Calu3 (cell line): ENCODE measurements at places on chromosomes 3 and 15. TPM values are rescaled to one million over a fixed set of nuclear protein-coding genes. Genes with fewer than 3 reads are reported as not detected.

- peak; percentile 79 for DNase-seq
- no peaks in the 10 kb centered on the region for H3K4me1 ChIP-seq
- H3K4me3 ChIP-seq: no peak overlapping the region
- no peaks in the 10 kb centered on the region for H3K36me3 ChIP-seq
Measured at GRCh38 chr3:134754768-134755559, 40.1 kb upstream of the EPHB1 start.

- peaks cover 17% of the 10 kb centered on the region for H3K4me1 ChIP-seq
- no peak overlapping the region for H3K27ac ChIP-seq
- no peaks in the 10 kb centered on the region for H3K27me3 ChIP-seq
- peak; percentile 73 for DNase-seq
- no peak overlapping the region for H3K4me3 ChIP-seq
Measured at GRCh38 chr3:176872771-176873209, 324.5 kb downstream of the TBL1XR1 start.

DNA sequence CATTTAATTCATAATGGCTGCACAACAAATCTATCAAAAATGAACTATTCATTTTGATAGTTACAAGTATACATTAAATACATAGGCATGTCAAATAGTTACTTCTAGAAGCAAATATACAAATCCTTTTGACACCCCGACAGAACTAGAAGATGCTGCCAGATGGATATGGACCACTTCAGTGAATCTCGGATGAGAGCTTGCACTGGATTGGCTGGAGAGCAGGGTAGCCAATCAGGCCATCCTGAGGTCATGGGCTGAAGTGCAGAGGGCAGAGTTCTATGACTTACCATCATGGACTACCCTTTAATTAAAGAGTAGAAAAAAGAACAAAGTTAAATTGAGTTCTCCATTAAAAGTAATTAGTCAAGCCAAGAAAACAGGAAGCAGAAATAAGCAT is 8.3 kb downstream of the CCNL1 start:
- H3K27me3 ChIP-seq: no peaks in the 10 kb centered on the region
- peaks cover 100% of the 10 kb centered on the region for H3K36me3 ChIP-seq
- peaks cover 62% of the 10 kb centered on the region for H3K4me1 ChIP-seq

GRCh38 chr3:158845765-158846350 is 44.0 kb downstream of the MFSD1 start:
- H3K27me3 ChIP-seq: no peaks in the 10 kb centered on the region
- peak; percentile 65 for DNase-seq
- no peaks in the 10 kb centered on the region for H3K36me3 ChIP-seq

DNA sequence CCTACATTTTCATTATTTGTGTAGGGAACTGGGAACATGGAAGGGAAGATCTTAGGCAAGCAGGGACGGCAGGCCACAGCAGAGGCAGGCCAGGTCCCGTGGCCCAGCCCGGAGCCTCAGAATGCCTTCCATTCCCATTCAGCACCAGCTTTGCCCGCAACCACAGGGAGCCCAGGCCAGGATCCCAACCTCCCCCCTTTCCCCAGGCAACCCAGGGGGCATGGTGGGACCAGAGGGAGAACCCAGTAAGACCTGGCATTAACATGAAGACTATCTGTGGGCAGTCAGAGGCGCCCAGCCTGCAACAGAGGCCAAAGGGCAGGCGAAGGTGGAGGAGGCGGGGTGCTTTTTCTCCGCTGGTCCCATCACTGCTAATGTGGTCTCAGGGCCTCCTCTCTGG is 135.6 kb downstream of the TPRA1 start:
- peaks cover 88% of the 10 kb centered on the region for H3K27me3 ChIP-seq
- no peak for DNase-seq

DNA sequence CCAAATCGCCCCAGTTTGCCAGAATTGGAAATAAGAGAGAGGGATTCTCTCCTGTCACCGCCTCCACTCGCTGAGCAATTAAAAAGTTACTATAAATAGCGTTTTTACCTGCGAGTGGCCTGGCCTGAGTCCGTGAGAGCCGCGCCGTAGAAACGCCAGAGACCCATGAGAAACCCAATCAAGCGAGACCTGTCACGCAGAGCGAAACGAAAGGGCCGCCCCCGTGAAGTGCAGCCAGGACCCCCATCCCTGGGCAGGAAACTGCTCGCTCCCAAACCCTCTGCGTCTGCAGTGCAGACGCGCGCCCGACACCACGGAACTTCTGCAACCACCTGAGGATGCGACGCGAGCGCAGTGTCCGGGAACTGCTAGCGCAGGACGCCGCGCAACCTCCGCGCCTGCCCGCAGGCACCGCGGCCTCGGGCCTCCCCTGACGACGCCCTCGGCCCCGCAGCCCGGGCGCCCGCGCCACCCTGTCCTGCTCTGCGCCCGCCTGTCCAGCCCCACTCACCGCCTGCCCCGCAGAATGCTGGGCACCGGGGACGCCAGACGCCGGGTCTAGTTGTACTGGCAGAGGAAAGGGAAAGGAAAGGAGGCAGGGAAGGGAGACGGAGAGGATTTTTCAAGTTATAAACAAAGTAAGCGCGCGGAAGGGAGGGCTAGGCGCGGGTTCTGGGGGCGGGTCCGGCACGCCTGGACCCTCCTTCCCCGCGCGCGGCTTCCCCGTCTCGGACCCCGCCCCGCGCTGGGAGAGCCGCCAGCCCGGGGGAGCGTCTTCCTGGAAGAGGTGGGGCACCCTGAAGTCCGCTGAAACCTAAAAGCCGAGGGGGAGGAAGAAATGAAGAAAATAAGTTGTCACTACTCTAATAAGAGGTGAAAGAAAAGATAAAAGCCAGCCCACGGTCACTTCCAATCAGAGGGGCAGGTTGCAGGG is at the start of gene PLSCR4:
TSS of gene PLSCR4 (minus strand) at position 657 of the 934 bp plus-strand sequence. CDS start 29,034 bp downstream, outside the sequence.
- peak; percentile 77 for DNase-seq
- H3K27me3 ChIP-seq: no peaks in the 10 kb centered on the region
- peak within 1 kb of the TSS; percentile 91 for H3K4me3 ChIP-seq
- H3K4me1 ChIP-seq: no peaks in the 10 kb centered on the region

DNA sequence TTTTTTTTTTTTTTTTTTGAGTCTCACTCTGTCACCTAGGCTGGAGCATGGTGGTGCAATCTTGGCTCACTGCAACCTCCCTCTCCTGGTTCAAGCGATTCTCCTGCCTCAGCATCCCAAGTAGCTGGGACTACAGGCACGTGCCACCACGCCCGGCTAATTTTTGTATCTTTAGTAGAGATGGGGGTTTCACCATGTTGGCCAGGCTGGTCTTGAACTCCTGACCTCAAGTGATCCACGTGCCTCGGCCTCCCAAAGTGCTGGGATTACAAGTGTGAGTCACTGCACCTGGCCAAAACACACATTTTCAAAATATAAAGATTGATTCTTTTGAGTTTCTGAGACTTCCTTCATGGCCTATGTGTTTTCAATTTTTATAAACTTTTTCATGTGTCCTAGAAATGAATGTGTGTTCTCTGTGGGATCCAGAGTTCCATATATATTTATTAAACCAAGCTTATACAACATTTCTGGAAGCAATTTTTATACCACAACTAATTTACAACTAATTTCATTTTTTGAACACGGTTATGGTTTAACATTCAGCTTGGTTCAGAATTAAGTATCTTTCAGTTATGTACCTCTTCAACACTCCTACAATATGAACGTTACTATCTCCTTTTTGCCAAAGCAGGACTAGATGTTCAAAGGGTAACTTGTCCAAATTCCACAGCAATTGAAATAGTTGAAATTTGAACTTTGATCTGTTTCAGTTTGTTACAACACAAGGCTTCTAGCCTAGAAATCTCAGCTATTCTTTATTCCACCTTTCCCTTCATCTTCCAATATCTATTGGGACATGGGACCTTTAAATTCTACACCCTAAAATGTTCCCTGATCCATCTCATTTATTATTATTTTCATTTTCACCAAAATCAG is 1.5 kb downstream of the ACAD11 start:
- H3K27ac ChIP-seq: peak overlapping the region; percentile 89
- DNase-seq: no peak
- H3K27me3 ChIP-seq: no peaks in the 10 kb centered on the region
- peak overlapping the region; percentile 97 for H3K4me3 ChIP-seq
- H3K36me3 ChIP-seq: peaks cover 27% of the 10 kb centered on the region

GRCh38 chr3:45715945-45716344 is 26.7 kb downstream of the SACM1L start:
- H3K27me3 ChIP-seq: no peaks in the 10 kb centered on the region
- H3K4me3 ChIP-seq: no peak overlapping the region
- H3K36me3 ChIP-seq: peaks cover 15% of the 10 kb centered on the region
- no peak overlapping the region for H3K27ac ChIP-seq
- DNase-seq: no peak

The BCL6 gene
- 28.3 and 35.1 TPM in 2 replicates for total RNA-seq

DNA sequence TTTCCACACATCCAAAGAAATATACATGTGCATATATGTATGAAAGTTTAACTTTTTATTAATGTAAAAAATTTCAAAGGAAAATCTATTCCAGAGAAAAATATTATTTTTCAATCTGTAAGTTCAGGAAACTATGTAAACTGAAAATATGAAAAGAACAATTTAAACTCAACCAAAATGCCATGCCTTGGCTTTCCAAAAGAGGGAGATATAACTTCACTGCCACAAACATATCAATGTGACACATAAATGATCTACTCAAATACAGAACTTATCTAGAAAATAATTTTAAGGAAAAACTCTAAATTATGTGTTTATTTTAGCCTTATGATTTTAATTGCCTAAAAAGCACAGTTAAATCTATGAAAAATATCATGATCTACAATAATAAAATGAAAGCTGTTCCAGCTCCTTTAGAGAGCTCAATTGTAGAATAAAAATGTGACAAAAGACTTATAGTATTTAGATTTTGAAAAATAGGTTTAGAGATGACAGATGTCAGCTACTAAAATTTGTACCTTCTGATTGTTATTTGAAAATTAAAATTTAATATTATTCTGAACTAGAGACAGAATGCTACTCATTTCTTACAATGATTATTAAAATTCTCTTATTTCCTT is 94.8 kb downstream of the GBE1 start:
- H3K4me3 ChIP-seq: no peak overlapping the region
- no peaks in the 10 kb centered on the region for H3K27me3 ChIP-seq
- no peak overlapping the region for H3K27ac ChIP-seq
- DNase-seq: no peak

GRCh38 chr3:118244761-118245160 is 789.9 kb downstream of the IGSF11 start:
- H3K4me1 ChIP-seq: no peaks in the 10 kb centered on the region
- H3K27ac ChIP-seq: no peak overlapping the region
- no peaks in the 10 kb centered on the region for H3K27me3 ChIP-seq

DNA sequence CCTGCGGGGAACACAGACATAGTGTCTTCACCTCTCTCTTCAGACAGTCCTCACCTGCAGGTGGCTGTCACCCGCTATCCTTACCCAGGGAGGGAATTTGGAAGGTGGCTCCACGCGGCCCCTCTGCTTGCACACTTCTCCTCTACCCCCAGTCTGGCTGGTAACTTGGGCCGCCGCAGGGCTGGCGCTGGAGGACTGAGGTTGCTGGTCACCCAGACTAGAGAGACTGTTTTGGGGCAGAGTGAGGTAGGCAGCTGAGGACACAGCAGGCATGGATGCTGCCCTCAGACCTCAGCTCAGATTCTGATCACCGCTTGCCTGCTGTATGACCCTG is 12.6 kb upstream of the IQSEC1 start:
- no peak for DNase-seq
- H3K27me3 ChIP-seq: peaks cover 45% of the 10 kb centered on the region
- H3K27ac ChIP-seq: no peak overlapping the region

The IGSF11 gene
- 0.45 and 0.56 TPM in 2 replicates for total RNA-seq

The TJP1 gene
- 37.4 and 44.3 TPM in 2 replicates for total RNA-seq

GRCh38 chr3:133992381-133992780 is 37.3 kb downstream of the SLCO2A1 start:
- H3K27ac ChIP-seq: no peak overlapping the region
- H3K27me3 ChIP-seq: peaks cover 81% of the 10 kb centered on the region
- H3K4me3 ChIP-seq: no peak overlapping the region
- DNase-seq: no peak
- H3K36me3 ChIP-seq: no peaks in the 10 kb centered on the region

DNA sequence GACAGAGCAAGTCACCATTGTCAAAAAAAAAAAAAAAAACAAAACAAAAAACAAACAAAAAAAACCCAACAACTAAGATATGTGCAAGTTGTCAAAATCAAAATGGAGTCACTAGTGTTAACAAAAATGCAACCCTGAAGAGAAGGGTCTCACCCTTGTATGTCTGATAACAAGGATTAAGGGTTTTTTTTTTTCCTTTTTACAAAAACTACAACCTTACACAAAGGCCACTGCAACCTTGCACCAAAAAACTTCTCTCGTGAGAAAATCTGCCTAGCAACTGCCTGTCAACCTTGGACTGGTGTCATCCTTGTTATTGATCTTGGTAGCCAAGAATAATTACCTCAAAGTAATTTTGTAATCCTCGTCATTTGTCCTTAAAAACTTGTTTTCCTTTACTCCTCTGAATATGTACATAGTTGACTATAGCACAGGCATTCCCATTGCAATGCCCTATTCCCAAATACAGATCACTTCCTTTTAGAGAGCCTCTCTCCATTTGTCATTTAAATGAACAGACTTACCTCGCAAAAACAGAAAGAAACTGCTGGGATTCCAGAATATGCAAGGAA is 24.0 kb downstream of the TFRC start:
- no peaks in the 10 kb centered on the region for H3K4me1 ChIP-seq
- no peak overlapping the region for H3K4me3 ChIP-seq
- peaks cover 82% of the 10 kb centered on the region for H3K36me3 ChIP-seq
- H3K27me3 ChIP-seq: no peaks in the 10 kb centered on the region
- H3K27ac ChIP-seq: no peak overlapping the region

The CD86 gene
- 0.24 TPM in 1 of 2 replicates, not detected in the other for total RNA-seq

DNA sequence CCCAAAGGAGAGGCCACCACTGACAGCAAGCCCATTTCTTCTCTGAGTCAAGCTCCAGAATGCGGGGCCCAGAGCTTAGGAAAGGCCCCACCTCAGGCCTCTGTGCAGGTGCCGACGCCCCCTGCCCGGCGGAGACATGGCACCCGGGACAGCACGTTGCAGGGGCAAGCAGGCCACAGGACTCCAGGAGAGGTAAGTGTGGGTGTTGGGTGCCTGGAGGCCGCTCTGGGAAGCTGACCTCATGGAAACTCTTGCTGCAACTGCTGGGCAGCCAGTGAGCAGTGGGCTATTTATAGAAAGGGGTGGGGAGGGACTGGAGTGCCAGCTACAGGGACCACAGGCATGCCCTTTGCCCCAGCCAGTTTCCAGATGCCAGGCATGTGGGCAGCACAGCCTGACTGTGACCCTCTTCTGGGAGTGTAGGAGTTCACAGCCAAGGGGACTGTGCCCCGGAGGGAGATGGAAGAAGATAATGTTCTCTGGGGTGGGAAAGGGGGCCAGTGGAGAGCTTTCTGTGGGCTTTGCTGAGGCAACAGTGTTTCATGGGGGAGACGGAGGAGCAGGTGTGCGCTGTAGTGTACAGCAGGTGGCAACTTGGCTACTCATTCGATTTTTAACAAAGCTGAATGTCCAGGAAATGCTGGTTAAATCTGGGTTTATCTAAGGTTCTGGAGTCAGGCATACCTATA is 23.7 kb downstream of the ALPK3 start:
- H3K27me3 ChIP-seq: peaks cover 24% of the 10 kb centered on the region
- peak; percentile 89 for DNase-seq
- H3K4me3 ChIP-seq: peak overlapping the region; percentile 49
- H3K36me3 ChIP-seq: peaks cover 29% of the 10 kb centered on the region
- peak overlapping the region; percentile 93 for H3K27ac ChIP-seq
